ENCODE measurements at places on chromosomes 6 and 20.

GRCh38 chr6:37965964-37966676 lies 146.6 kb downstream of the ZFAND3 start:
- DNase-seq = no peak

GRCh38 chr20:50887576-50887975 lies 43.7 kb downstream of the ADNP start:
- DNase-seq = no peak

DNA sequence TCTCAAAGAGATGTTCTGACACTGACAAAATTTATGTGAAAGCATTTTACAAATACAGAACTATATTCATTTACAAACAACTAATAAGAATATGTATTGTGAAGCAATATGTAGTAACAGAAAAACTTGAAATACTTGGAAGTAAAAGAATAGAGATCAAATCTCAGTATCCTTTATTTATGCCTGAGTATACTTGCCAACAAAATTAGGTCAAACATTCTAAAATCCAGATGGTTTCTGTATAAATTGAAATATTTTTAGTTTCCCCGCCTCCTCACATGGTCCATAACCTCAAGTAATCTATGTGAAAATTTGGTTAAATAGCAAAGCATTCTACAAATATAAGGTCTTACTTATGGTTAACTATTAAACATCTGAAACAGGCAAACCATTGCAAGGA lies 545.4 kb downstream of the EYS start:
- DNase-seq = no peak

GRCh38 chr6:55536391-55536956 lies 42.5 kb downstream of the HMGCLL1 start:
- DNase-seq = no peak

GRCh38 chr6:6856538-6857523 lies 250.9 kb upstream of the RREB1 start:
- DNase-seq = peak; percentile 26

- DNase-seq = no peak
Measured at GRCh38 chr6:143629104-143630080, 48.4 kb upstream of the PHACTR2 start.

- DNase-seq = no peak
Measured at GRCh38 chr6:30880698-30881252, 3.5 kb upstream of the DDR1 start.

DNA sequence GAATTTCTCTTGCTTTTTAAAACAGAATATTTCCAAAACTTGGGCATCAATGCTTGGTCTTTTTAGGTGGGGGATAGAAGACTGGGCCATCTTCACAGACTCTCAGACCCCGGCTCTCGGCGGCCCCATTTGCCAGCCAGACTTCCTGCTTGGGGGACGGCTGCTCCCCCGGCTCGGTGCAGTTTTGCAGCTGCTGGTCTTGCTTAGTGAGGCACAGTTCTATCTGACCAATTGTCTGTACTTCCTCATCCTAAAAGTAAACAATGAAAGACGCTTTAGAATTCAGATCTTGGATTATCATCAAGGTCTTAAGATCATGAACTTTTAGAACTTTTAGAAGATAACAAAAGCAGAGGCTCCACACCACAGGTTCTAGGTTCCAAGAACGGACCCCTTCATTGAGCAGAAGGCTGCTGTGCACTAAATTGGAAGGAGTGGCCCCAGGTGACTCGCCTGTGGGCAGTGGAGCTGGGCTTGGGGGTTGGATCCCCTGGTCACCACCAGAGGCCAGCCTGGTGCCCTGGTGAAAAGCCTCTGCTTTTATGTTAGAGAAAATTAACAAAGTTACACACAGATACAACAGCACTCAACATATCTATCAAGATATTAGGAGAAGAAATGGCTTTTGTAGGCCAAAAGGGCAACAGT lies 26.7 kb downstream of the RNASET2 start:
- no peak for DNase-seq

- peak; percentile 2 for DNase-seq
Measured at GRCh38 chr6:21846541-21847451, 253.2 kb downstream of the SOX4 start.

- DNase-seq = no peak
Measured at GRCh38 chr6:90484903-90485302, 102.0 kb downstream of the MAP3K7 start.

GRCh38 chr20:62529896-62530642 lies 54.3 kb upstream of the GATA5 start:
- no peak for DNase-seq
